Bladder microvascular endothelial cell (primary cell): ENCODE measurements at places on chromosomes 12 and 14. TPM values are rescaled to one million over a fixed set of nuclear protein-coding genes. Genes with fewer than 3 reads are reported as not detected.

The DTX3 gene
- 0.32 and 7.2 TPM in 2 replicates for total RNA-seq

The IL25 gene
- total RNA-seq: not detected in 2 replicates

The C12orf75 gene
- 13.4 and 13.9 TPM in 2 replicates for total RNA-seq

The STXBP6 gene
- 0.16 and 1.4 TPM in 2 replicates for total RNA-seq

The APOF gene
- not detected in 2 replicates for total RNA-seq

The SLC6A13 gene
- 0.13 TPM in 1 of 2 replicates, not detected in the other for total RNA-seq
